Osteocyte (in vitro differentiated cells): ENCODE measurements at places on chromosomes 12 and 14.

- DNase-seq, result no peak
These were observed 602.7 kb upstream of the FLRT2 start for GRCh38 chr14:84927096-84927827.

GRCh38 chr12:64678835-64679234 lies 68.5 kb downstream of the RASSF3 start:
- DNase-seq, result no peak

DNA sequence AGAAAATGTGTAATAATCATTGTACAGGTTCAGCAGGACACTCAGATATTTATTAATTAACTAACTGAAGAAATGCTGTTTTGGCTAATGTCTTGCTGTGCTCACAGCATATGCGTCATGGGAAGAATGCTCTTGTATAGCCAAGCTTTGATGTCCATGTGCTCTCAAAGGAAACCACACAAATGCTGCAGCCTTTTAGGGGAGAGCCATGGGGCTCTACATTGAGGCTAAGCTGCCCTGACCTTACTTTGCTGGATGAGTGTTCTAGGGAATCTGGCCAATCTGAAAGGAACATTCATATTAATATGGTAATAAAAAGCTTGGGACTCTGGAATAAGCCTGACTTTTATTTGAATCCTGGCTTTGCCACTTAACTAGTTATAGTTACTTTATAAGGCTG lies 9.5 kb upstream of the CRADD start:
- DNase-seq, result no peak

GRCh38 chr14:96125536-96125935 lies 79.1 kb upstream of the BDKRB2 start:
- DNase-seq, result no peak

- DNase-seq, result no peak
These were observed 80.2 kb downstream of the TMTC1 start for GRCh38 chr12:29703528-29703927.

GRCh38 chr14:65137648-65138307 lies 35.5 kb upstream of the MAX start:
- no peak for DNase-seq

GRCh38 chr12:67442347-67442841 lies 173.2 kb downstream of the CAND1 start:
- no peak for DNase-seq

- peak; percentile 96 for DNase-seq
These were observed 105.0 kb upstream of the PRB2 start for GRCh38 chr12:11500188-11500860.

DNA sequence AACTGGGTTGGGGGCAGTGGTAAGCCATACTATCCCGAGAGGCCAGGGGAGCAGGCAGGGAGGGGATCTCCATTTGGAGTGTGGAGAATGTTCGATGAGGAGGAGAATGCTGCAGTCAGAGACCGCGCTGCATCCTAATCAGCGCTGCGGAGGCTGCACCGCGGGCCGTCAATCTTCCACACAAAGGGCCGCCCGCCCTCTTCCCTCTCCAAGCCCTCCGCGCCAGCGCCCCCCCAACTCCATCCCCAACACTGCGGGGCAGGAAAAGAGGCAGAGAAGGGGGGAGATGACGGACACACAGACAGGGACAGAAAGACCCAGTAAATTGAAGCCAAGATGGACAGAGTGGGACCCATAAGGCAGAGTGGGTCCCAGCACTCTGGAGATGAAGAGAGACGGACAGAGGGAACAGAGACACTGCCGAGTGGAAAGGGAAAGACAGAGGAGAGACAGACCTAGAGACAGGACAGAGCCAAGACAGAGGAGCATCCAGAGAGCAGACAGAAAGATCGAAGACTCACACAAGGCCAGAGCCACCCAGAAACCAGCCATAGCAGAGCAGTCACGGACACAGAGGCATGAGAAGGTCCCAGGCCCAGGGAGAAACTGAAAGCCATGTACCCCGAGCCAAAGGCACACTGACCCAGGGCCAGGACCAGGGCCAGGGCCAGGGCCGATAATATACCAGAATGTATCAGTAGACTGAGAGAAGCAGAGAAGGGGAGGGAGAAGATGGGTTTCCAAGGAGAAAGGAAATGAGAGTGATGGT lies 3.5 kb downstream of the CISTR start:
- DNase-seq, result no peak

- peak; percentile 77 for DNase-seq
These were observed 167.0 kb upstream of the ALG10B start for GRCh38 chr12:38149395-38150073.

DNA sequence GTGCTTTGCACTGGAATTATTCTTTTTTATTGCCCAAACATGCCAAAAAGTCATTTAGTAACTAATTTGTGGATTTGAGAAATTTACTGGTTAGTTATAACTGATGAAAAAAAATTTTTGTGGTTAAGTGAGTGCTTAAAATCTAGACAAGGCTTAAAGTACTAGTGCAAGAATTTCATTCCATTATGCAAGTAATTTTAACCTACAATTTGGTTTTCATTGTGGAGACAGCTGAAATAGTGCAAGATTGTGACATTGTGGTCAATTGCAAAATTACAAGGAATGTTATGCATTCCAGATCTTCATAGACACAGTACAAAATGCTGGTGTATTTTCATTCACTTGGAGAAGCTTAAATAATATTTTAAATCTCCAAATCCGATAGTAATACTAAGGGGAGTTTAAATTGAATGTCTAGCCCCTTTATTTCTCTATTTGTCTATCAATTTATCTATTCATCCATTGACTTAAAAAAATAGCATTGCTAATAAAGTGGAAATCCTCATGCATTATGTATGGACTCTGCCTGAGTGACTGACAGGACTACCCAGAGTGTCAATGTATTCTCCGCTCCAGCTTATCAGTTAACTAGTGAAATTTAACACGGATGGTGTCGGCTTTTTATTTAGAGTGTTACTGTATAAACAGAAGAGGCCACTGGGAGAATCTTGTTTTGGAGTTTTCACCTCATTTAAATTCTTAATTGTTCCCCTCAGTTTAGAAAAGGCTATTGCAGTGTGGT lies 125.9 kb downstream of the ALX1 start:
- no peak for DNase-seq

GRCh38 chr12:104175726-104176247 lies 37.8 kb upstream of the NFYB start:
- DNase-seq, result peak; percentile 34

DNA sequence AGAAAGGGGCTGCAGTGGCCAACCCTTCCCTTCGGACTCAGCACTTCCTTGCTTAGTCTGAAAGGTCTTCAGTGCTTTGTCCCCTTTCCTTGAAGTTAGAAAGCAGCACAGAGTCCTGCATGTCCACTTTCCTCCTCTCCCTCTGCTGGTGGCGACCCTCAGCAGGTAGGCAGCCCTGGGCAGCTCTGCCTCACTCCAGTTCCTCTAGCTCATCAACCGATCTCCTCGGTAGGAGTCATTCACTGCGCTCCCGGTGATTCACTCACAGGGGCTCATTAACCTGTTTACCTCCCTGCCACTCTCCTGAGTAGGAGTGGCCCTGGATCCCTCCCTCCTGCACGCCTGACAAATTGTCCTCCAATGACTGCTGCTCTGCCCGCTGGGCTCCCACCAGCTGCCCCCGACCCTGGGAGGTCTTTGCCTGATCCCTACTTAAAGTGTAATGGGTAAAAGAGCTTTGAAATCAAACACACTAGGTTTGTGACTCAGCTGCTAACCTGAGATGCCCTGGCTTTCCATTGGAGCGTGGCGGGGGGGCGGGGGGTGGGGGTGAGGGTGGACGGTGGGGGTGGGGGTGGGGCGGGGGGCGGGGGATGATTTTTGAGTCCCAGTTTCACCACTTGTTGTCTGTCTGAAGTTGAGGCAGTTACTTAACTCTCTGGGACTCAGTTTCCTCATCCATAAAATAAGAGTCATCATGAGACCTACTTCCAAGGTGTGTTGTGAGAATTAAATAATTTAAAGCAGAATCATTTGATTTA lies 4.2 kb downstream of the SCNN1A start:
- DNase-seq, result no peak

- no peak for DNase-seq
These were observed 1.3 kb downstream of the A2ML1 start for GRCh38 chr12:8823565-8824300.

DNA sequence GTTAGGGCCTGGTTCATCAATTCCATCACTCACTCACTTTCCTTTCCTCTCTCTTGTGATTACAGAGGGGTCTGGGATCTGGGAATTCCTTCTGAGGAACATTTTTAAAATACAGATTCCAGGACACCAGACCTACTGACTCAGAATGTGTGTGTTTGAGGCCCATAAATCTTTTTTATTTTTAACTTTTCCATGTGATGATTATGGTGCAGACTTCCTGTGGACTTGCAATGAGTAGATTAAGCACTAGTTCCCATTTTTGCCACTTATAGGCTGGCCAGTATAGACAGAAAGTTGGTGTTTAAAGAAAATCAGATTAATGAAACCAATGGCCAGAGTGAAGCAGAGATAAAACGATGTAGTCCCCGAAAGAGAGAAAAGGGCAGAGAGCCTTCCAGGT lies 28.1 kb downstream of the SLC41A2 start:
- no peak for DNase-seq

DNA sequence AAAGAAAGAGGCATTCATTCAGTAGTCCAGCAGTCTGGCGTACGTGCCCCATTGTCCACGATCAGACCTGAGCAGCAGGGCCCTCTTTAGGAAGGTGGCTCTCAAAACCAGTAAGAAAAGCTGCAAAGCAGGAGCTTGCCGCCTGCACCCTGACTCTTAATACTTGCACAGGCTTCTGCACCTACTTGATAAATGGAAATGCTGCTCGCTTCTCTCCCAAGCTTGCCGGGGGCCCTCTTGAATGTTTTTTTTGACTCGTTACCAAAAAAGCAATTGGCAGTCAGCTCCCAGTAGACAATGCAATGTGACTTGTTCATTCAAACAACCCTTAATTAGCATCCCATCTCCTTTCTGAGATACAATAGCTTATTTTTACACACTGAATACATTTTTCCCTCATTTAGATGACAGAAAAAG lies 27.2 kb upstream of the PTPRB start:
- DNase-seq, result no peak

GRCh38 chr12:80513211-80513610 lies 69.2 kb downstream of the PTPRQ start:
- no peak for DNase-seq

GRCh38 chr12:92396647-92397252 lies 251.1 kb upstream of the BTG1 start:
- no peak for DNase-seq

GRCh38 chr14:99884834-99885648 lies 91.8 kb downstream of the EML1 start:
- DNase-seq, result no peak

DNA sequence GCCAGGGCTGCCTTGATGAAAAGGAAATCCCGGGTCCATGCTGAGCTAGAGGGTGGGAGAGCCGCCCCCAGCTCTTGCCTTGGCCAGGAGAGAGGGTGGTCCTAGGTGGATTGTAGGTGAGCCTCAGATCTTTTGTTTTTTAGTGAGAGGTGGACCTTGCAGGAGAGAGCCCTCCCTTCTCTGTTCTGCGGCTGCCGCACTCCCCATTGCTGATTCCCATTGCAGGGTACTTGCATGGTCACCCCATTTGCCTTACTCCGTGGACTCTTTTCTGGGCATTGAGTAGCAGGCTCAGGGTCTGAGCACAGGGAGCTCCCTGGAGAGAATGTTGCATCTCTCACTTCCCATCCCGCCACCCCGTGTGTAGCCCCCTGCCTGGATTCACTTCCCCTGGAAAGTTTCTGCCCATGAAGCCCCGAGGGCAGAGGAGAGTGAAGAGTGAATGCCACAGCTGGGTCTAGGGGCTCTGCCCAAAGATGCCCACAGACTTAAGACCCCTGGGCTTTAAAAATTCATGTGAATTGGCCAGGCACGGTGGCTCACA lies 10.2 kb downstream of the VASH1 start:
- peak; percentile 56 for DNase-seq

GRCh38 chr12:109695416-109695815 lies 18.2 kb upstream of the FAM222A start:
- DNase-seq, result no peak

GRCh38 chr12:25236190-25236589 lies 14.5 kb downstream of the KRAS start:
- DNase-seq, result no peak

DNA sequence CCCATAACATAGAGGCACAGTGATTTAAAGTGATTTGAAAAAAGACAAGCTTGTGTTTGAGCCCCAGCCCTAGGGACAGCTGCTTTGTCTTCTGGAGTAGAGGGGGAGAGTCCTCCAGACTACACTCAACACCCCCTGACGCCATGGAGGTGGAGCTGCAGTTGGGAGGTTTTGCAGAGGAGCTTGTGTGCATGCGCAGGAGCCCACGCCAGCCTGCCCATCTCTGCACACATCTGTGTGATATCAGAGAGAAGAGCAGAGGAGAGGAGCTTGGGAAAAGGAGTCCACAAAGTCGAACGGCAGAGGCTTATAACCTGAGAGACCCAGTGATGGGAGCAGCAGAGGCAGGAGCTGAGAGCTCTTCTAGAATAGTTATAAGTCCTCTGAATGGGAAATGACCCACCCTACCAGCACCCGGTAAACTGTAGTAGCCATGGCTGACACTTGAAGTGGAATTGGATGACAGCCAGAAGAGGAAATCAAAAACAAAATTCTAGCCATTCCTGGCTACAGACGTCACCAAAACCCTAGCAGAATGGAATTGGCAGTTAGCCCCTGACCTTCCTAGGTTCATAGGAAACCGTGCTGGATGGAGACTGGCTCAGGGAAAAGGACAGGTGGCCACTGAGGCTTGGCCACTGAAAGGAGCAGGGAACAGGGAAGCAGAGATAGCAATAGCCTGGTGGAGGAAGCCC lies 185.1 kb upstream of the VASH1 start:
- DNase-seq, result no peak

DNA sequence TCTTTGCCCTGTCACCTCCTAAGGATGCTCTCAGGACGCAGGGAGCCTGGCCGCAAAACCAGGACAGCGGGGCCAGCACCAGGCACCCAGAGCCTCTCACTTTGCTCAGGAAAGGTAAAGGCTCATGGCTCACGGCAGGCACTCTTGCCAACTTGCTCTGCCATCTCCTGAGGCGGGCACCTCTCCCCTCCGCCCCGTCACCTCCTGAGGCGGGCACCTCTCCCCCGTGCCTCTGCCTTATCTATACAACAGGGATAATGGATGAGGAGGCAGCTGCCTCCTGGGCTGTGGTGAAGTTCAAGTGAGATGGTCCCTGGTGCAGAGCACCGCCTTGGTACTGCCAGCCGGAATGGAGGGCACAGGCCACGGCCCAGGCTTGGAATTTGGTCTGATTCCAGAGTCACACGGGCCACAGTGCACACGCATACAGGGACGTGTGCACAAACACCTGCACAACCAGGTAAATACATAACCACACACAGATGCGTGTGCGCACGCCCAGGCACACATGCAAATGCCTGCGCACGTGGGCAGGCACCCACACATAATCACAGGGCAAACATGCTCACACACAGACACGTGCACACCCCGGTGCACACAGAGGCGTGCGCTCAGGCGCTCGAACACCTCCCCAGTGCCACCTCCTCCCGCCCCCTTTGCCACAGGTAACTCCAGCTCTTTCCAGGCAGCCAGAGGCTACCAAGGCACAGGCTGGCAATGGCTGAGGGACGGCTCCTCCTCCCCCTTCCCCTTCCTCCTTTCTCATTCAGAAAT lies 11.6 kb downstream of the DEGS2 start:
- no peak for DNase-seq
